ENCODE measurements at places on chromosomes 12 and 14.

DNA sequence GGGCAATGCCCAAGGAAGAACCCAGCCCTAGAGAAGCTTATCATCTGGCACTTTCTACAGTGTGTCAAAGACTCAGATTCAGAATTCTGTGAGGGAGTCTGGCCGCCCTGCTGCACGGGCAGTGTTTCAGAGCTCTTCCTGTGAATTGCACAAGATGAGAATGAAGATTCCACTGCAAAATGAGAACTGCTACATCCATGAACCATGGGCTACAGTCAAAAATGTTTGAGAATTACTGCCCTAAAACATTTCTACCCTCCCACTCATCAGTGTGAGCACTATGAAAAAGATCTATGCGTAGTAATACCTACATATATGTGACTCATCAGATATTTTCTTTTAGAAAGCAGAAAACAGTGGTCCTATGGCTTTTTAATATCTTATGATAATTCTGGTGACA, 104.0 kb downstream of the STAB2 start:
- no peak for DNase-seq

DNA sequence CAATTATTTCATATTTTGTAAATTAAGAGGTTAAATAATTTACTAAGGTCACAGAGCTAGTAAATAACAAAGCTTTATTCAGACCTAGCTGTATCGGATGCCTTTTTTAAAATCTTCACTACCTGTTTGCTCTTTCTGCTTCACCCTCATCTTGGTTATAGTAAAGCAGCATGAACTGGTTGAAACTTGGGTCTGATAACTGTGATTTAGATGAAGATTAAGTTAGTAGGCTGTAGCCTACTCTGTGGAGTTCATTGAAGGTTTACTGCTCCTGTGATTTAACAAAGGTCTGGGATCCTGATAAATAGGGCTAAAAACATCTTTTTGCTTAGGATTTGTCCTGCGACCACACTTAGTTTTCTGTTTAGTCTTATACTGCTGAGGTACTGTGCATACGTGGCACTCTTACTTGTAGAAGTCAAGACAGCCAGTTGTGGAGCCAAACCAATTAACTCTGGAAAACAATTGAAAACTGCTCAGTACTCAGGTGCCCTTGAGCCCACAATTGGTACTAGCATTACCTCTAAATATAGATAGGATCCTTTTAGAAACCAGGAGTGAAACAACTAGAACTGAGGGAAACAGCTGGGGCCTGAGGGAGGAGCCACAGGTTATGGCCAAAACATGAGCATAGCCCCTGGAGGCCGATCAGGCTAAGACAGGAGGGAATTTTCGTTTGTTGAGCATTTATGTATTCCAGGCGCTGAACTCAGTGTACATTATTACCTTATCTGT, 2.3 kb downstream of the SPATS2 start:
- DNase-seq: no peak

DNA sequence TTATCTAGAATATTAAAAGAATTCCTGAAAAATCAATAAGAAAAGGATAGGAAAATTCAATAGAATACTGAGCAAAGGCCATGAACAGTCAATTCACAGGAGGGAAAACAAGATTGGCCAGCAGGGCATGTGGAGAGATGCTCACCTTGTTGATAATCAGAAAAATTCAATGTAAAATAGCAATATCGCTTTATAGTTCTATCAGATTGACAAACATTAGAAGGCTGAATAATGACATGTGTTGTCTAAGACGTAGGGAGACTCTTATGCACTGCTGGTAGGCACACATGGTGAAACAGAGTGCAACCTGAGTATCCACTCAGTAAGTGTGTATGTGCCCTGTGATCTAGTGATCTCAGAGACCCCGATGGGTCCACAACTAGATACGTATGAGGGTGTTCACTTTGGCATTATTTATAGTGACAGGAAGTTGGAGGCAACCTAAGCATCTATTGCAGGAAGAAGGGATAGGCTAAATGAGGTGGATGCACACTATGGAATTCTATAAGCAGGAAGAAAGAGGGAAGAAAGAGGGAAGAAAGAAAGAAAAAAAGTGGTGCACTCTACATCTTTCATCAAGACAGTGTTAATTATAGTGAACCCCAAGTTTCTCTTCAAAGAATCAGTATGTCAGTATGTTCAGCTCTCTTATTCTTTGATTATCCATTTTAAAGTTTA, 3.8 kb upstream of the ANKRD33 start:
- DNase-seq: no peak

GRCh38 chr12:53808023-53808705, 56.4 kb upstream of the CISTR start:
- no peak for DNase-seq

DNA sequence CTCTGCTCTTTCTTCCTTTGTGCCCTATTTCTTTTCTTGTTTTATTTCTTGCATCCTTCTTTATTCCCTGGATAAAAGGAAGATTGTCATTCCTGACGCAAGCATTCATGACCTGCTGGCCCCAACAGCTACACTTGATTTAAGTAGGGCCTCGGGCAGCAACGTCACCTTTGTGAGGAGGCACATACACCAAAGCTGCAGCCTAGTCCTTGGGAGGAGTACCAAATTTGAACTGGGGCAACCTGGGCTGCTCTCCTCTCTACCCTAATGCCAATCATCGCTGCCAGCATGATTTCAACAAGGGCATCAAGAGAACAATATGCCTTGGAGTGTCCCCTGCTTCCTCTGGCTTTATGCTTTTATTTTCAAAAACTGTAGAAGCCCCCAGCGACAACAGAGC, 76.4 kb downstream of the C12orf50 start:
- no peak for DNase-seq

DNA sequence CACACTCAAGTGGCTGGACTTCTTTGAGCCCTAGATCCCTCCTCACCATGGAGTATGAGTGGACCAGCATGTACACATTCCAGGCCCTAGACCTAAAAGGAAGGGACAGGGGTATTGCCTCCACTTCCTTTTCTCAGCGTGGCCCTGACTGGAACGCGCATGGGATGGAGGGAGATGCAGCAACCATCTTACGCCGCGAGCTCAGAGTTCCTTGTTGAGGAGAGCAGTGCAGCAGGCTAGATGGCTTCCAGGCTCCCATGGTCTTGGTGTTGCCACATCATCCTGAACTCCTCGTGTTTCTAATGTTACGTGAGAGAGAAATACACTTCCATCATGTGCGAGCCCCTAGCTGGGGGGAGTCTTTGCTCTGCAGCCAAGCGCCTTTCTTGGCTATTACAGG, 61.8 kb upstream of the DIO3 start:
- DNase-seq: no peak

GRCh38 chr12:116558280-116559161, 660 bp upstream of the MAP1LC3B2 start:
- no peak for DNase-seq

- DNase-seq: peak; percentile 8
These were observed 209.7 kb downstream of the SYNE2 start for GRCh38 chr14:64062381-64063115.

DNA sequence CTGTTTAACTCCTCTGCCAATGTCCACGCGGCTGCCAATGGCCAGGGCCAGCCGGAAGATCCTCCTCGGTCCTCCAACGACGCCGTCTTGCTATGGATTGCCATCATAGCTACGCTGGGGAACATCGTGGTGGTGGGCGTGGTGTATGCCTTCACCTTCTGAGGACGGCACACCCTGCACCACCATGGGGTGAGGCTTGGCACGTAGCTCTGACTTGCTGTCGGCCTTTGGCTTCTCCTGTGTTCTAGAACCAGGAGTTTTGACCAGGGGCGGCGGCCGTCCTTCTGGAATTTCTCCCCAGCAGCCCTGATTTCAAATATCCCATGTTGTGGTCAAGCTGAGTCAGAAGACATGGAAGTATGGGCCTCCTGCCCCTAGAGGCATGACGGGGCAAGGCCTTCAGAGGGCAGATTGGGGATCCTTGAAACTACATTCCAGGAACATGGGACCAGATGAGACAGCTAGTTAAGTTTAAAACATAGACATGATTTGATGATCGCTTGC, 47.5 kb downstream of the C14orf132 start:
- DNase-seq: no peak

GRCh38 chr12:93056971-93057535, 128.0 kb upstream of the EEA1 start:
- DNase-seq: no peak

Measured in forelimb muscle (tissue), 1 donor.